Activated CD4-positive, alpha-beta memory T cell treated with anti-CD3 and anti-CD28 coated beads, Interleukin-2, amount 10 ng/mL, durations not matched to agents 7 days and 5 days (primary cell): ENCODE measurements at places on chromosomes 7 and 10.

DNA sequence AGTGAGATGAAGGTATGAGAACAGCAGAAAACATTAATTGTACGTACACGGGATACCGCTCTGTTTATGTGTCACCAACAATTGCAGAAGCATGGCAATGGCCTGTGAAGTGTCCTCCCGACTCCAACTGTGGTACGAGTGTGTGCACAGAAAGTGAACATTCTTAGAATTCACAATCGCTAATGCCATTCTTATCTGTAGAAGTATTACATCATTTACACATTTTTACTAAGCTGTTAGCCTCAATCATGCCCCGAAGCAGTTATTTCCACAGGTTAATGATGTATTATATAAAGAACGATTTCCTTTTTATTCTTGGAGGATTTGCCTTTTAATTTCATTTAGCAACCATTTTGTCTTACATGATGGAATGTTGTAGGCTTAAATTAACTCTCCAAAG, 103.4 kb downstream of the EVX1 start:
- no peak for DNase-seq

DNA sequence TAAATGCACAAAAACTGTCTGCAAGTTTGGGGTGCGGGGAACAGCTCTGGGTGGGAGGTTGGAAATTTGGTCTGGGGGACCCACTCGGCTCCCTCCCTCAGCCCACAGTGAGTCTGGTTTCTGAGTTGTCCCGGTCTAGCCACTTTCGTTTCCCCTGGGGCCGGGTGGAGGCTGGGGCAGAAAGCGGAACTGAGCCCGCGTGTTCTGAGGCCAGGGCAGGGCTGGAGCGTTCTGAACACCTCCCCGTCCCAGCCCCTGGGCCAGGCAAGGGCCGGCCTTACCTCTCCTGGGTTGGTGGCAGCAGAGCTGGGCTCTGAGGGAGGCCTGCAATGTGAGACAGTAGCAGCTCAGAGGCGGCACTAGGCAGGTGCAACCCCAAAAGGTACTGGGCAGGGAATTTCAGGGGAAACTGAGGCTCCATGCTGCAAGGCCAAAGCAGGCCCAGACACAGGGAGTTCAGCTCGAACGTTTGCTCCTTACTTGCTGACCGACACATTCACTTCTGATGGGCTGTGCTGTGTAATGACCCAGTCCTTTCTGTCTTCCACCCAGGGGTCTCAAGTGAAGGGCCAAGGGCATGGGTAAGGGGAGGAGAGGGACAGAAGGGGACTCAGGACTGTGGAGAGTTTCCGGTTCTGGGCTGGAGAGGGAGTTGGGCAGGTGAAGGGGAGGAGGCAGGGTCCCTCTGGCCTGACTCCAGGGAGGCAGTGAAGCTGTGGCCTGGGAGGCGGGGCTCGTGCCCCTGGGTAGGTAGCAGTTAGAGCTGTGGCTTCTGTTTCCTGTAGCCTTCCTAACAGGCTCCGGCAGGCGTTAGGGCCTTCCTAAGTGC, 3.0 kb downstream of the IRF5 start:
- DNase-seq, result peak; percentile 59

GRCh38 chr10:91955114-91955513, 31.5 kb downstream of the BTAF1 start:
- DNase-seq, result no peak

DNA sequence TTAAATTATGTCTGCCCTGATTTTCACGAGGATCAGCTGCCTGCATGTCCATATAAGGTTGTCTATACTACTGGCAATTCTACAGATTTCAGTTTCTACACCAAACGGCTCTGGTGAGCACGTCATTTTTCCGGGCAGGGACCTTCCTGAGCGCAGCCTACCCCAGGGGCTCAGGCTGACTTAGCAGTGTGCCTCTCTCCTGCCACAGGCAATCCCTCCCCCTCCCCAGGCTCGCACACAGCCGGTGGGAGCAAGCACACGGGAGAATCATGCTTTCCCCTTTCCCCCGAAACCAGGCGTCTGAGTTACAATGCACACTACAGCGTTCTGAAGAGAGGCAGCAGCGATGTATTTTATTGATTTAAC, 1.7 kb downstream of the KLF6 start:
- DNase-seq, result peak; percentile 82

DNA sequence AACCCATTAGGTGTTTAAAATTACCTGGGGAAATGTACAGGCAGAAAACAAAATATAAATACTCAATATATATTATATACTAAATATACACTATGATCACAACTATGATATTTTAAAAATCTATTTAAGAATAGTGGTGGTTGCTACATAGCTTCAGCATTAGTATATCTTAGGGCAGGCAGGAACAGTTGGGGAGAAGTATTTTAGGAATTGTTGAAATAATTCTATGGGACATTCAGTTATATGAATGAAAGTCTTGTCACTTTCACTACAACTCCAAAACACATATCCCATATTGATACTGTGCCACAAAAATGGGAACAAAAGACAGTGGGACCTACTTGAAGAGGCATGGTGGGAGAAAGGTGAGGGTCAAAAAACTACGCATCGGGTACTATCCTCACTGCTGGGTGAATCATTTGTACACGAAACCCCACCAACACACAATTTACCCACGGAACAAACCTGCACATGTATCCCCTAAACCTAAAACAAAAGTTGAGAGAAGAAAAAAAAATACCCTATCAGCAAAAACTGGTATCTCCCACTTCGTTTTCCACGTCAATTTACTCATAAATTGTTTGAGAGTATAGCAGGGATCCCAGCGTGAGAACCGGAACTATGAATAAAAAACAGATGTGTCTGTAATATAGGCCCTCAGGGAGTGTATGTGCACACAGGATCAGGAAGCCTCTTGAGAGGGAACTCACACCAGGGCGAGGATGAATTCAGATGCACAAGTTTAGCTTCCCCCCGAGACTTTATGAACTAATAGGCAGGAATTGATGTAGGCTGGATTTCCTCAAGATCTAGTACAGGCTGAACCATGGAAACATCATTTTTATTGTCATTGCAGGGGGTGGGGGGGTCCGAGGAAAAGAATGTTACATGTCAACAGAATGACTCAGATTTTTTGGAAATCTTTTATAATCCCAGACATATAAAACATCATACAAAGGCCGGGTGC, 16.2 kb downstream of the SLC16A12 start:
- DNase-seq, result no peak

DNA sequence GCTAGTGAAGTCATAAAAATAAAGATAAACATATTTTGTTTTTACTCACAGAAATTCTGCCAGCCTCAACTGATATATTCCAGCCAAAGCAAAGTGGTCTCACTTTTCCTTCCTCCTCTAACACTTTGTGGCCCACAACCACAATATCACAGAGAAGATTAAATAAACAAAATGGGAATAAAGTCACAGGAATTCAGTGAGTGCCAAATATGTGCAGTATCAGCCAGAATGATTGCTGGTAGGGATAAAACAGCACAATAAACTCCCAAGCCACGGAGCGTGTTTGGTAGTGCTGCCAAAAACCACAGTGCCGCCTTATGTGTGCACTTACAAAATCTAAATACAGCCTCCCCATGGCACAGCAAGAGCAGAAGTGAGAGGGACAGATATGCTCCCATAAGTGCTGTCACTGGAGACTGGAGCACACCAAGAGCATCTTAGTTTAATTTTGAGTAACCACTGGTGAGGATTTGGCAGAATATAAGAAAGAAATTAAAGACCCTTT, 155.8 kb downstream of the POM121L12 start:
- no peak for DNase-seq
